ENCODE measurements at places on chromosomes 5 and 9.

DNA sequence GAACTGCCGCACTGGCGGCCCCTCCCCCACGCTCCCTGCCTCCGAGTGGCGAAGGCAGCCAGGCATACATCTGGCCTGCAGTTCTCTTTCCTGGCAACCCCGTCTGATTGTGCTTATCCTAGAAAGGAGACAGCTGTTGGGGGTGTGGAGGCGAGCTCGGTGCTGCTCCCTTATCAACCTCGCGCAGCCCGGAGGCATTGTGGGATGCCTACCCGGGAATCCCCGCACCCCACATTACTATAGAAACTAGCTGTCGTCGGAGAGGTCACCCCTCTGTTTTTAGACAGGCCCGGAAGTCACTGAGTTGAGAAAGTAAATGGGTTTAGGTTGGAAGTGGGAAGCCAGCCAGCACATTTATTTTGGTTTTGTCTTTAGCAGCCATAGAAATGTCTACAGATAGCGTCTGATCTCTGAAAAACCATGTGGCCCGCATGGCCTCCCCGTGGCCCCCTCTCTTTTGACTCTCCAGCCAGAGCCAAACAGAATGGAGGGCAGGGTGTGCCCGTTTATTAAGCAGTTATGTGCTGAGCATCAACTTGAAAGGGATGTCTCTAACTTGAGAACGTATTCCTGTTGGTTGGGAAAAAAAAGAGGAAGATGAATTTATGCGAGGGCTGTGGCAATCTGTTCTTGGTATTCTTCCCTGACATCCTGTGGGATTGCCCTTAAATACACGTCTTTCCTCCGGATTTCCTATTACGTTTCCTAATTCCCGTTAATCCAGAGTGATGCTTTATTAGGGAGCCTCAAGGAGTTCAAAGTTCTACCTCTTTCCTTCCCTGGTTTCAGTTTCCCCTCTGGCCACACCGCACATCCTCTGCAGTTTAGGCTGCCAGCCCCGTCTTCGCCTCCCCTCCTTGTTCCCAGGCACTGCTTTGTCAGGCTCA lies 3.9 kb downstream of the STC2 start:
- DNase-seq = no peak

- no peak for DNase-seq
Observed at GRCh38 chr9:135931349-135931820, 24.0 kb upstream of the CAMSAP1 start.

GRCh38 chr5:172530878-172531703 lies 76.8 kb upstream of the SH3PXD2B start:
- no peak for DNase-seq

- no peak for DNase-seq
Observed at GRCh38 chr5:54772684-54773083, 212.7 kb downstream of the ESM1 start.

DNA sequence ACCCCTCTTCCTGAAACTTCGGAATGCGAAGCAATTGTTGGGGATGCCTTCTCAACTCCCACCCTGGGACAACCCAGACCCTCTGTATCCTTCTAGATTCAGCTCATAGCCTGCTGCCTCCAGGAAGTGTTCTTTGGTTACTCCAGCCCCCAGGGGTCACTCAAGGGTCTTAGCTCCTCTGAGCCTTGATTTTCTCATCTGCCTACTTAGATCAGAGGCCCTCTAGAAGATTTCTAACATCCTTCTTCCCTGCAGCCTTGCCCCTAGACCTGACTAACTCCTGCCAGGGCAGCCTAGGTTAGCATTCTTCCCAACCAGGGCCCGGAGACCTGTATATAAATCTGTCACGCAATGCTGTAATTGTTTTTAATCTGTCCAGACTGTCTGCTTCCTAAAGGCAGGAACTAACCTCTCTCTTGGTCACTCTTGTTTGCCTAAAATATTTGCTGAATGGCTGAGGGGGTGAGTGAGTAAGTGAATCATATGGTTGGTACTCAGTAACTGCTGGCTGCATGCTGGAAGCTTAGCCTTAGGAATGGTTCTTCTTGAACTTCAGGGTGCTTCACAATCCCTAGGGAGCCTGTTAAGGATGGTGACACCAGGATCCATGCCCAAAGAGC lies 8.2 kb downstream of the GALNT10 start:
- no peak for DNase-seq

- no peak for DNase-seq
Observed at GRCh38 chr9:36169166-36169565, at the start of gene CCIN. Gene CCIN, plus strand, starts transcription at chr9:36169388. Its CDS starts 115 bp downstream, at chr9:36169503.

GRCh38 chr5:95862671-95863382 lies 40.3 kb upstream of the GLRX start:
- no peak for DNase-seq

- no peak for DNase-seq
Observed at GRCh38 chr5:179273073-179273435, 72.2 kb downstream of the ADAMTS2 start.

DNA sequence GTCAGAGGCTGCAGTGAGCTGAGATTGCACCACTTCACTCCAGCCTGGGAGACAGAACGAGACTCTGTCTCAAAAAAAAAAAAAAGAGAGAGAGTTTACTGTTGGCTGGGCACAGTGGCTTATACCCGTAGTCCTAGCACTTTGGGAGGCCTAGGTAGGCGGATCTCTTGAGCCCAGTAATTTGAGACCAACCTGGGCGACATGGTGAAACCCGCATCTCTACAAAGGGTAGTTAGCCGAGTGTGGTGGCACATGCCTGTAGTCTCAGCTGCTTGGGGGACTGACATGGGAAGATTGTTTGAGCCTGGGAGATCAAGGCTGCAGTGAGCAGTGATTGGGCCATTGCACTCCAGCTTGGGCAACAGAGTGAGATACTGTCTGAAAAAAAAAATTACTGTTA lies 12.6 kb downstream of the HABP4 start:
- DNase-seq = no peak

- no peak for DNase-seq
Observed at GRCh38 chr5:6804766-6805501, 91.7 kb downstream of the TENT4A start.

- no peak for DNase-seq
Observed at GRCh38 chr9:124559871-124560270, 52.7 kb upstream of the NR5A1 start.

DNA sequence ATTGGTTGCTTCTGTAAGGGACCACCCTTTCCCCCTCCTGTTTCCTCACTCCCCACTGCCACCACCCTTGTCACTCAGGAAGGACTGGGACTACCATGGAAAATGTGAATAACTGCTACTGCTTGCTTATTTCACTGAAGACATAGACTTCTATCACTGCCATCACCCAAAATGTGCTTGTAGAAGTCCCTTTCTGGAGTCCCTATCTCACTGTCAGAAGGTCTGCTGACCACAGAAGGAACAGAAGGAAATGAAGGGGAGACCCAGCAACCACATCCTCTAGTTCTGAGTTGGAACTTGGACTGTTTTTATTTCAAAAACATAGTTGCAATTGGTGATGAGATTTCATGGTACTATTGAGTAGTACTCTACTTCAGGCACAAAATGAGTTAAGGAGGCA lies 122.5 kb downstream of the NPR3 start:
- no peak for DNase-seq

DNA sequence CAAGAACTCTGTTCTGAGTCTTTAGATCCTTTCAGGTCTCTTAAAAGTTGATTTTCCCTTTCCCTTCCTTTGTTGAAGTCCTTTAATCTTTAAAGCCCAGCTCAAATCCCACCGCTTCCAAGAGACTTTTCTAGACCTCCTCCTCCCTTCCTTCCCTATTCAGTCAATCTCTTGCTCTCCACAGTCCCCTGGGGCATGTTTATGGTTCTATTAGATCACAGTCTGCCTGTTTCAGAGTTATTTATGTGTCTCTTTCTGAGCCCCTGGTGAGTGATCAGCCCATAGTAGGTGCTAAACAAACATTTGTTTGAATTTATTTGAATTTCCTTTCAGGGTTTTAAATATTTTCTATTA lies 7.2 kb upstream of the ARSI start:
- no peak for DNase-seq

- no peak for DNase-seq
Observed at GRCh38 chr5:151214614-151215545, 9.0 kb downstream of the CCDC69 start.

DNA sequence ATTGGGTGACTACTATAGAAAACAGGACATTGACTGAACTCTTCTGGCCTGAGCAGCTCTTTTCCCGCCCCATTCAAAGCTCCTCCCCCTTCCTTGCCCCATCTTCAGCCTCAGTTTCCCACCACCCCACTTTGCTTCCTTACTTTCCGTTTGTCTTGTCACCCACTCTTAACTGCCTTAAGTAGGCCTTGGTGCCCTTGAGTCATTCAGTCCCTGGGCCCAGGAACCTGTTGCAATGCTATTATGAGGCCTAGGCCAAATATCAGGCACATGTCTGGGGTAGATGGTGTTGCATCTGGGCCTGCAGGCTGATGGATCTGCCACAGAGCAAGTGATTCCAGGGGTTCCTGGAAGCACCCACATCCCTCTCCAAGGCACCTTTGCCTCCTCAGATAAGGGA lies 17.7 kb upstream of the GALNT10 start:
- no peak for DNase-seq

DNA sequence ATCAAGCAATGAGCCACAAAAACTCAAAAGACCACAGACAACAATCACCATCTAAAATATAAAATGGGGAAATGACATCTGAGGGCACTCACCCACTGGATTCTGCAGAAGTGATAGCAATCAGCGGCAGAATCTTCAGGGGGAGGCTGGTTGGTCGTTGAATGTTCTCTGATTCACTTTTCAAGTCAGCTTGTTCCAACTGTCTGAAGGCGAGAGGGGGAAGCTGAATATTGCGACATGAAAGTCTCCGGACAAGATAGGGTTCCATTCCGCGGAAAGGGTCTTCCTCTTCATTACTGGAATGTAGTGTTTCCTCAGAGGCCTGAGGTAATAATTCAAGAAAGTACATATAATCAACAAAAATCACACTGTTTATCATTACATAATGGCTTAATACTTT lies 94.9 kb upstream of the PDE4D start:
- no peak for DNase-seq

DNA sequence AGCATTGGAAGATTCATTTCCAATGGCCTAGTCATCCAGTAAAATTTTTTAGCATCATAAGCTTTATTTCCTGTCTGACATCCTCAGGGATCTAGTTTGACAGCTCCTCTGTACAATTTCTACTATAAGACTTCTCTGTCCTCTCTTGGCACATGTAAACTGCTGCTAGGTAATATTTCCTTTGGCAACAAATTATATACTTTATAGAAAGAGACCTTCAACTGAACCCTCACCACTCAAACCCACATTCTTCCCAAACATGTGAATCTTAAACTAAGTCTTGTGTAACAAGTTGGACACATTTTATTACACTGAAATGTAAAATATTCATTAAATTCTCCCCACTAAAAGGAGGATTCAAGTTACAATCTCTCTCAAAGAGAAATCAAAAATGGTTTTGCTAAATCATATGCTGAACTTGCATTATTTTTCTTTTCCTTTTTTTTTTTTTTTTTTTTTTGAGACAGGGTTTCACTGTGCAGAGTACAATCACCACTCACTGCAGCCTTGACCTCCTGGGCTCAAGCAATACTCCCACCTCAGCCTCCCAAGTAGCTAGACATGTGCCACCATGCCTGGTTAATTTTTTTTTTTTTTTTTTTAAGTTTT lies 36.9 kb downstream of the SCAI start:
- no peak for DNase-seq

DNA sequence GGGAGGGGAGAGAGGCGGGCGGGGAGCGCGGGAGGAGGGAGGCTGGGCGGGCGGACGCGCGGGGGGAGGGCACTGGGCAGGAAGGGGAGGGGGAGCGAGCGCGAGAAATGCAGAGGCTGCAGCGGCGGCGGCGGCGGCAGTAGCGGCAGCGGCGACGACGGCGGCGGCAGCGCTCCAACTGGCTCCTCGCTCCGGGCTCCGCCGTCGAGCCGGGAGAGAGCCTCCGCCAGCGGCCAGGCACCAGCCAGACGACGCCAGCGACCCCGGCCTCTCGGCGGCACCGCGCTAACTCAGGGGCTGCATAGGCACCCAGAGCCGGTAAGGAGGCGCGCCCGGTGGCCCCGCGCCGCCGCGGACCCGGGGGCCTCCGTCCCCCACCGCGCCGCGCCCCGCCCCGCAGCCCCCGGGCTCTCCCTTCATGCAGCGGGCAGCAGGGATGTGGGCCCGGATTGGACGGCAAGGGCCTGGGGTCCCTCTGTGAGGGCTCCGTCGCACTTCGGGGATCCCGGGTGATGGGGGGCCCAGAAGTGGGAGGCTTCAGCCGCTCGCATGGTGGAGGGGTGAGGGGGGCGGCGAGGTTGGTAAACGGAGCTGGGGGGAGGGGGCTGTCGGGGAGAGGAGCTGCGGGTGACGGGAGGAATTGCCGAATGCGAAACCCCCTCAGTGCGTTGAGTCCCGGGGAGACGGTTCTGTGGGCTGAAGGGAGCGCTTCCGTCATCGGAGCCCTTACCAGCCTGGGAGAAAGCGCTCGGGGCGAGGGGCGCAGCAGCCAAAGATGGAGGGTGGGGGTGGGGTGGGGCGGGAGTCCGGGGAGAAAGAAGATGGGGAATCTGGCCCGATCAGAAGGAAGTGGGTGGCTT lies at the start of gene BASP1:
BASP1 (plus strand) TSS at position 139 of the 860 bp plus-strand sequence. CDS start 57,586 bp downstream, outside the sequence.
- peak; percentile 86 for DNase-seq

GRCh38 chr9:111836311-111836710 lies 41.6 kb upstream of the SHOC1 start:
- DNase-seq = no peak

GRCh38 chr9:88710449-88710848 lies 175.5 kb downstream of the NXNL2 start:
- DNase-seq = no peak

DNA sequence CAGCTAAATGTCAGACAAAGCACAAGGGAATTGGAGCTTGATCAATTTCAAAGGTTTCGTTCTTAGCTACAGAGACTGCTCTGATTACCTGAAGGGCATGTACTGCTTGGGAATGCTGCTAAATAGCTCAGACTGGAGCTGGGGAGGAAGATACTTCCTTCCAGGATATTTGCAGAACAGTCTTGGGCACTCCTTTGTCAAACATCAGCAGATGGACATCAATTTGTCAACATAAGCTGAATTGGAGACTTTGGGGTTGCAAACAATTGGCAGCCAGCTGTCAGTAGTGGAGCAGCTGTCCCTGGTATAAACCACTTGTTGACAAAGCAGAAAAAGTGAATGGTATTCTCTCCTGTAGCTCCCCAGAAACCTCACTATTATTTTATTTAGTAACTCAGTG lies 182.0 kb downstream of the CCDC192 start:
- no peak for DNase-seq

DNA sequence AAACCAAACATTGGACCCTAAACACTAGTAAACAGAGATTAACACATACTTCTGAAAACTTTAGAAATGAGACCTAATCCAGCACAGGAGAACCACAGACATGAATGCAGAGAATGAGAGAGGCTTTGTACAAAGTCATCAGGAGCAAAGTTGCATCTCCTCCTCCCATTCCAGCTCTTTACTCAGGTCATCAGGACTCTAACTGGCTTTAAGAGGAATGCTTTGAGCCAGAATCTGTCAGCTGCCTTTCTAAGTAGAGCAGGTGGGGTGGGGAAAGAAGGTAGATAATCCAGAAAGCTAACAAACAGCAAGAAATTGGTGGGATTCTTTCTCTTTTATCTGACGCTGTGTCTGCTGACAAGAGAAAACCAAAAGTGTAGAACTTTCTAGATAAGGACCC lies 582.7 kb upstream of the DMAC1 start:
- DNase-seq = no peak

- DNase-seq = no peak
Observed at GRCh38 chr5:126811515-126812198, 34.7 kb downstream of the LMNB1 start.
